Progenitor cell of endocrine pancreas (in vitro differentiated cells): ENCODE measurements at places on chromosomes 5 and 9. TPM values are rescaled to one million over a fixed set of nuclear protein-coding genes. Genes with fewer than 3 reads are reported as not detected.

DNA sequence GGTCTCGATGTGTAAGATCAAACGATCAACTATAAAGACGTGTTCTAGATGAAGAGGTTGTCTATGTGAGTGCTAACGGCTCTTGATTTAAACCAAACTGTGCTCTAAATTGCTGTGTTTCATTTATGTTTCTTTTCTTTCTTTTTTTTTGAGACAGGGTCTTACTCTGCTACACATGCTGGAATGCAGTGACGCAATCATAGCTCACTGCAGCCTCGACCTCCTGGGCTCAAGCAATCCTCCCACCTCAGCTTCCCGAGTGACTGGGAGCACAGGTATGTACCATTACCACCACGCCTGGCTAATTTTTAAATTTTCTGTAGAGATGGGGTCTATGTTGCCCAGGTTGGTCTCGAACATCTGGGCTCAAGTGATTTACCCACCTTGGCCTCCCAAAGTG lies 24.0 kb upstream of the RNF130 start:
- DNase-seq = no peak

- no peak for DNase-seq
Observed at GRCh38 chr5:111229871-111230810, 6.0 kb downstream of the CAMK4 start.

- DNase-seq = no peak
Observed at GRCh38 chr5:61162832-61163567, 732 bp upstream of the SMIM15 start.

Gene ENHO
- total RNA-seq = 4.0 and 4.5 TPM in 2 replicates

Gene SLC25A51
- 29.1 and 32.5 TPM in 2 replicates for total RNA-seq

- no peak for DNase-seq
Observed at GRCh38 chr9:91783876-91784672, 166.0 kb downstream of the ROR2 start.

Gene EGR1
- total RNA-seq = 49.5 and 56.2 TPM in 2 replicates

Gene COL23A1
- 0.36 and 0.64 TPM in 2 replicates for total RNA-seq

DNA sequence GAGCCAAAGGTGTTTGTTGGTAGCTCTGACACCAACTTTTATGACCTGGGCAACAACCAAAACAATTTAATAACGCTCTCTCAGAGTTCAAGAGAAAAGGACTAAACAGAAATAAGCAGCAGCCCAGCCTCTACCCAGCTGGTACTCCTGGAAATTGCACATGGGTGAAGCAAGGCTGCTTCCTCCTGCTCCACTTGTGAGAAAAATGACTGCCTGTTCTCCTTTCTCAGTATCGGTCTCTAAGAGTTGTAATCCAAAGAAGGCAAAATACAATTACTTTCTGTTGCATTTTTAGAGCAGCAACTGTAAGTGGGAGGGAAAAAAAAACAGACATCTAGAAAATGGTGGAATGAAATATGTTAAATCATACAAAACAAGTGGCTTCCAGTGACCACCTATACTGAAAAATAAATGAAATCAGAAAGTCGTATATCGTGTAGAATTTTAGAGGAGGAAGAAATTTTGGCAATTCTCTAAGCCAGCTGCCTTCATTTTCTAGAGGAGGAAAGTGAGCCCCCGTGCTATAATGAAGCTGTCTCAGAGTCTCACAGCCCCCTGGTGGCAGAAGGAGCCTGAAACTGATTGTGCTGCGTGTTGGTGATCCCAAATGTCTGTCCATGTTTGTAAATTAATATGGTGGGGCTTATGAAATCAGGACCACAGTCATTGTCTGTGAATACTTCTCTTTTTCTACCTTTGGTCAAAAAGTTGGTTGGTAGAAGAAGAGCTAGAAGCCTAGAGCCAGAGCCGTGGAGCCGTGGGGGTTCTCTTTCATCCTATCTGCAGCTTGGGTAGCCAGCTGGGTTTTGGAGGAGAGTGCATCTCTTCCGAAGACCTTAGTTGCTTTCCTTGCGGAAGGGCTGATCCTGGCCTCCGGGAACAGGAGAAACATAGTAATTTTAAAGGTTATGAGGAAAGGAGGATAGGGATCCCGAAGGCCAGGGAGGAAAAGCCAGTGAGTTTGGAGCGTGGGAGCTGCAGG lies 139.9 kb downstream of the PIP5K1B start:
- DNase-seq = peak; percentile 23

Gene DRD1
- not detected in 2 replicates for total RNA-seq

Gene GLRA1
- not detected in 2 replicates for total RNA-seq

Gene OBP2B
- total RNA-seq = not detected in 2 replicates

- DNase-seq = no peak
Observed at GRCh38 chr5:163561339-163561738, 55.9 kb downstream of the MAT2B start.

GRCh38 chr9:121662359-121662758 lies 10.9 kb downstream of the DAB2IP start:
- DNase-seq = no peak

- DNase-seq = no peak
Observed at GRCh38 chr9:91419222-91420191, 4.1 kb downstream of the NFIL3 start.

DNA sequence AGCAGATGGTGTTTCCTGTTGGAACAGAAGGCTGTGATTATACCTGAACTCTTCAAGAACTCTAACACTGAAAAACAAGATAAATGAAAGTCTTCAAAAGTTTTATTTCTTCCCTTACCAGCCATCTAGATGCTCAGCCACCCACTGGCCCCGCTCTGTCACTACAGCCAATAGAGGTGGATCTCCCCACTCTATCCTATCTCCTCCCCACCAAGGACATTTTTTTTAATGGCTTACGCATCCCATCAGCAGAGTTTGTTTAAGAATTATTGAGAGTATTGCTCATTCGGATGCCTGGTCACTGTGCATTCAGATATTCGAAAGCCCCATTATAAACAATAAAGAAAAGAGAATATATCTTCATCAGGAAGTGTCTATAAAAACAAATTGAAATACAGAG lies 159.4 kb downstream of the RASEF start:
- DNase-seq = no peak

Gene SLC6A3
- not detected in 2 replicates for total RNA-seq

DNA sequence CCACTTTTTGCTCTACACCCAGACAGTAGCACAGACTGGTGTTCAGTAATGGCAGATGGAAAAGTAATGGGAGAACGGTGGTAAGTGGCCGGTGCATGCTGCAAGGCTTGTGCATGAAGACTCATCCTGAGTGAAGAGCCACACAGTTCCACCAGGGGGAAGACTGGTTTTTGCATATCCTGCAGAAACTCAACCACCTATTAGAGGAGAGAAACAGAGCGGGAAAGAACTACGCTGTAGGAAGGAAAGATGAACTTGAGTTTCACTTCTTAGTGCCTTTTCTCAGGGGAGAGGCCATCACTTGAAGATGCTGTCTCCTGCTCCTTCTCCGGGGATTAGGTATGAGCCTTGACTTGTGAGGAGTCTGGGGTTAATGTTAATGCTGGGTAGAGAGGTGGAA lies 9.4 kb upstream of the PRSS3 start:
- DNase-seq = no peak

GRCh38 chr5:146825033-146825432 lies 53.5 kb downstream of the PPP2R2B start:
- DNase-seq = peak; percentile 59

GRCh38 chr5:91607675-91608074 lies 224.6 kb upstream of the ARRDC3 start:
- no peak for DNase-seq

DNA sequence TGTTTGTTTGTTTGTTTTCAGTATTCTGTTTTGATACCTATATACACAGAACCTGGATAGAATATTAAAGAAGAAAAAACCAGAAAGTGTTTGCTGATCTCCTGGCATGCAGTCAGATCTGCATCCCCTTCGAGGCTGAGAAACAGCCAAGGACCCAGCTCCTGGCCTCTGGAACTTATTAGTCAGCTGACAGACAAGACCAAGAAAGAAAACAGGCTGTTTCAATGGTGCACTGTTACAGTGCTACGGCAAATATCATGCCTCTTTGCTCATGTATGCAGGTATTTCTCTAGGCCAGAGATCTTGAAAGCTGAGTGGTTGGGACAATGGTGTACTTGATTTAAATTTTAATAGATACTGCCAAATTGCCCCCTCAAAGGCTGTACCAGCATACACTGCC lies 95.0 kb downstream of the C5orf15 start:
- DNase-seq = no peak

- no peak for DNase-seq
Observed at GRCh38 chr9:87673446-87674120, 52.3 kb upstream of the CTSL start.

DNA sequence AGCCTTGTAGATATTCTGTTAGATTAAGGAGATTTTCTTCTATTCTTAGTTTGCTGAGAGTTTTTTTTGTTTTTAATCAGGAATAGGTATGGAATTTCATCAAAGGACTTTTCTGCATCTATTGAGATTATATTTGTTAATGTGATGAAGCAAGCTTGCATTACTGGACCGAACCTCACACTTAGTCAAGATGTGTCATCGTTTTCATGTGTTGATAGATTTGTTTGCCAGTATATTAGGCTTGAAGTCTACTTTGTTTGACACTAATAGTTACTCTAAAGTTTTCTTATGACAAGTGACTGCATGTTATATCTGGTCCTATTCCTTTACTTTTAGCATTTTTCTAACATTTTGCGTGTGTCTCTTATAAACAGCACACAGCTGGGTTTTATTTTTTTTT lies 12.4 kb upstream of the HACD4 start:
- DNase-seq = no peak

DNA sequence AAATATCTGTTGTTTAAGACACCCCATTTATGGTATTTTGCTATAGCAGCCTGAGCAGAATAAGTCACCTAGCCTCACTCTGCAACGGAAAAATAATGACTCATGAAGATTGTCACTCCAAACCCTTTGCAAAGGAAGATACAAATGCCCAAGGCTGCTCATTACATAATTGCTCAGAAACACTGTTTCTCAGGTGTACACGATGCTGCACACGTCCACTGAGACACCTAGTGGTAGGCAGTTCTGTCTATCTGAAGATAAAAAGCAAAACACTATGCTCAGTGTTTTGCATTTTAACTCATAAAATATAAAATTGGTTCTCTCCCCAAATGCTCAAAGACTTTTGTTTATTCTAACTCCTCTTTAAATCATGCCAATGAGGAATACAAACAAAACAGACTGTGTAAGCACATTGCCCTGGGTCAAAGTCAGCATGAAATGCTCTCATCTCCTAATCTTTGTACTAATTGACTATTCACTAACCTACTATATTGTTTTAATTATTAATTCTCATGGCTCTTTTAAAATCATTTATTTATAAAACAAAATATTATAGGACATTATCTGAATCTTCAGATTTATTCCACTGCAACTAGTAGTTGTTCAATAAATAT lies 7.7 kb upstream of the TSLP start:
- no peak for DNase-seq

DNA sequence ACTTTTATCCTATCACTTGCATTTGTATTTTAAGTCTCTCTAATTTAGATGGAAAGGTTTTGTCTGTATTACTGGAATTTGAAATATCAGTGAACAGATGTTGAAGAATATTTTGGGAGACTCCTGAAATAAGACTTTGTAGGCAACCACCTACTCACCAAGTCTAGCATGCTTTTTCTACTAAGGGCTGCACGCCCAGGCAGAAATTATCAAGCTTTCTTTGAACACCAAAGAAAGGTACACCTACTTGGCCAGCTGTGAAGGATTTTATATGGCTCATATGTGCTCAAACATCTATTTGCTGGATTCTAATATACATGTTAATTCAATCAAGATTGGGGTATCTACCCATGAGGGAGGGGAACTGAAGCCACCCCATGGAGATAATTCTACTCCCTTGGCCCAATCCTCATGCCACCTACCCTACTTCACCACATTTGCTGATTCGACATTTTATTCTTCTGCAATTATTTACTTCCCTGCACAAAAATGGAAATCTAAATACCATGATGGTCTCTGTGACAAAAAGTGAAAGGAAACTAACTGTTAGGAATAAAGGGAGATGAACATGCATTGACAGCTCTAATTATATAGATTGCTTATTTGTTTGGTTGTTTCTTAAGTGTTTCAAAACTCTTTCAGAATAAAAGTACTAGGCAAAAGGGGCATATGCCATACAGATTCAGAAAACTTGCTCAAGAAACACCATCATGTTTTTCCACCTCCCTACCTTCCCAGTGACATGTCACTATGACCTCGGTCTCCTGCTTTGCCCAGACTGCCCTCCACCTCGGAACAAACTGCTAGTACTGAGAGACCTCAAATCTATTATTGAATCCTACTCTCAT lies 895 bp upstream of the MYOT start:
- DNase-seq = no peak

GRCh38 chr9:127878001-127878651 lies 651 bp upstream of the AK1 start:
- no peak for DNase-seq

GRCh38 chr5:74664551-74664950 lies 20.5 kb upstream of the HEXB start:
- DNase-seq = no peak

- DNase-seq = no peak
Observed at GRCh38 chr5:143896966-143897365, 85.0 kb downstream of the HMHB1 start.

DNA sequence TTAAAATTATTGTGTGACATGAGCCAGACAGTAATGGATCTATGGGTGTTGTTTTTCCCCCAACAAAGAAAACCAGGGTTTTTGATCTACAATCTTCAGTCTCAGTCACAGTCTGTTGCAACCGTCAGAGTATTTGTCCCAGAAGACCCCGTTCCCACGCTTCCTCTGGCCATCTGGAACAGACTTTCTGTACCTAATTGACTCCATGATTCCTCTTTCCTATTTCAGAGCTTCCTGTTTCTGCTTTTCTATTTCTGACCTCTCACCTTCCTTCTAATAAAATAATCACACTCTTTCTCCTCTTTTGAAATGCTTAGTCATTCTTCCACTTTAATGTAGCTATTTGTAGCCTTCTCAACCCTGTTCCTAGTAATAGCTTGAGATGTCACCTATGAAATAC lies 1044.8 kb downstream of the DTWD2 start:
- DNase-seq = no peak

- no peak for DNase-seq
Observed at GRCh38 chr5:139711067-139711905, 63.1 kb downstream of the CXXC5 start.

Gene PCDHB14
- total RNA-seq = 7.9 and 8.0 TPM in 2 replicates

- no peak for DNase-seq
Observed at GRCh38 chr5:74252044-74252443, 388.5 kb downstream of the ENC1 start.

GRCh38 chr9:134333874-134334581 lies 7.8 kb downstream of the RXRA start:
- DNase-seq = no peak

GRCh38 chr9:84139296-84140070 lies 158.9 kb downstream of the RMI1 start:
- no peak for DNase-seq

Gene C9orf152
- 0.13 TPM in 1 of 2 replicates, not detected in the other for total RNA-seq

- DNase-seq = no peak
Observed at GRCh38 chr5:52693280-52693679, 94.4 kb upstream of the ITGA1 start.

Gene GABRA1
- total RNA-seq = 0.19 TPM in 1 of 2 replicates, not detected in the other
